ENCODE measurements at places on chromosomes 16 and 17.

GRCh38 chr16:30458561-30459394 lies 13.1 kb upstream of the SEPHS2 start:
- no peak for DNase-seq

DNA sequence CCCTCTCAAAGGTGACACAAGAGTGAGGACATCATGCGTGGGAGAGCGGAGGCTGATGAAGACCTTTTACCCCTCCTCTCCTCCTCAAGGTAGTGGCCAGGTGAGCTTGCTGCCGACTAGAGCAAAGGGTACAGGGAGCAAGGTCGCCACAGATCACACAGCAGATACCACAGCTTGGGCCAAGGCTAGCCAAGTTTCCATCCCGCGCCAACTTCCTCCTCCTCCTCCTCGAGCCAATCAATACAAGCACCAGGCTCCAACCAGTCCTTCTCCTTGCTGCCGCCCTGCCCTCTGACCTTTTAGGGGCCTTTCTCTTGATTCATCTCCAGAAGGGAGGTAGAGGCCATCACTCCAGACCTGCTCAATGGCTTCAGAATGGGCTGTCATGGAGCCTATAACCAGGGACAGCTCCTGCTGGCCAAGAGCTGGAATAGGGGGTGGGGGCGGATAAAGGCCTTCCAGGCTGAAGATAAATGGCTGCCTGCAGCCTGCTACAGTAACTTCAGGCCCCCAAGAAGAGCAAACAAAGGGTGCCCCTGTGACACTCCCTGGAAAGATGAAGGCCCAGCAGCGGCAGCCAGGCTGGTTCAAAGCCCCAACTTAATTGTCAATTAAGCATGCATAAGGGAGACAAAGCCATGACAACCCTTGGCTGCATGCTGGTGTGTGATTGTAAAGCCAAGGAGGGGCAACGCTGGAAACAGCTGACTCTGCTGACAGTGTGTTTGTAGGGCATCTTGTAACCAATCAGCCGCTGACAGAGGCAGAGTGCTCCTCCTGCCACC lies 17.8 kb downstream of the HNF1B start:
- no peak for DNase-seq

DNA sequence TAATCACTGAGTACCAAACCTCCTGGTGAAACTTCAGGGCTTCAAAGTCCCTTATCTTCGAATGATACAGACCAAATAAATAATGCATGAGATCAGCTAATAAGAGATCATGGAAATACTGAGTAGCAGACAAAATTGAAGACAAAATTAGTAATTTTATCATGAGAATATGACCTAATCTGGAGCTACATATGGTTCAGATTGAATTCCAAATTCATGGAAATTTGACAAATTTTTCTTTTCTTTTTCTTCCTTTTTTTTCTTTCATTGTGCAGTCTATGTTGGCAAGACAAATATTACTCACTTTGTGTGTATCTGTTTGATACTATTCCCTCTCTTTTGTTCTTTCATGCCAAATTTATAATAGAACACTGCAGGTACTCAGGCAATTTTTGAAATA lies 218.1 kb upstream of the KCNJ16 start:
- peak; percentile 3 for DNase-seq

- no peak for DNase-seq
Measured at GRCh38 chr16:1732071-1732470, 26.1 kb downstream of the MAPK8IP3 start.

- no peak for DNase-seq
Measured at GRCh38 chr17:12644623-12645022, 21.1 kb upstream of the MYOCD start.

- no peak for DNase-seq
Measured at GRCh38 chr17:39147221-39148185, 3.9 kb downstream of the PLXDC1 start.

GRCh38 chr16:3625911-3626732 lies 14.7 kb upstream of the SLX4 start:
- DNase-seq, result peak; percentile 55

DNA sequence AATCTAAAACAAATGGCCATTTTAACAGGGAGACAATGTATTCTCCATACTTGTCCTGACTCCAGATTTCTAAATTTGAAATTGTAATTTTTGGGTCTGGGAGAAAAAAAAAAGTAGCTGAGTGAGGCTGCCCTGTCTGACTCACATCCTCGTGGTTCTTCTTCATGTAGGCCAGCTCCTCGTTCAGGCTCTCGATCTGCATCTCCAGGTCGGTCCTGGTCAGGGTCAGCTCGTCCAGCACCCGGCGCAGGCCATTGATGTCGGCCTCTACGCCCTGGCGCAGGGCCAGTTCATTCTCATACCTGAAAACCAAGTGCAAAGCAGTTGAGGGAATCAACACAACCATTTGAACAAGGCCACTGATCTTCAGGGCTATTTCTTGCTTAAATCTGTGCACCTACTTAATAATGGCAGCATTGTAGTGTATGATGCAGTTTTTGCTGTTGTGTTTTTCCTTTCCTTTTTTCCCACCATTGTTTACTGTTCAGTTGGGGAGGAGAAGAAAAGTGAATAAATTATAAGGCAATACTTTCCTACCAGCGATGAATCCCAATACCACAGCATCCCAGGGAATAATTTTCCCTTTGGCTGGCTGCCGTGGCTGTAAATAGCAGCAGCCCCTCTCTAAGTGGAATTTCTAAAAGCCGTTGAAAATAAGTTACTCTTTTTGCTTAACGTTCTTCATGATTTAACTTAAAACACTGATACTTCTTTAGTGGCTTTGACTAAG lies 2.2 kb downstream of the KRT12 start:
- no peak for DNase-seq

- peak; percentile 25 for DNase-seq
Measured at GRCh38 chr16:64455275-64455674, 666.6 kb downstream of the CDH11 start.

DNA sequence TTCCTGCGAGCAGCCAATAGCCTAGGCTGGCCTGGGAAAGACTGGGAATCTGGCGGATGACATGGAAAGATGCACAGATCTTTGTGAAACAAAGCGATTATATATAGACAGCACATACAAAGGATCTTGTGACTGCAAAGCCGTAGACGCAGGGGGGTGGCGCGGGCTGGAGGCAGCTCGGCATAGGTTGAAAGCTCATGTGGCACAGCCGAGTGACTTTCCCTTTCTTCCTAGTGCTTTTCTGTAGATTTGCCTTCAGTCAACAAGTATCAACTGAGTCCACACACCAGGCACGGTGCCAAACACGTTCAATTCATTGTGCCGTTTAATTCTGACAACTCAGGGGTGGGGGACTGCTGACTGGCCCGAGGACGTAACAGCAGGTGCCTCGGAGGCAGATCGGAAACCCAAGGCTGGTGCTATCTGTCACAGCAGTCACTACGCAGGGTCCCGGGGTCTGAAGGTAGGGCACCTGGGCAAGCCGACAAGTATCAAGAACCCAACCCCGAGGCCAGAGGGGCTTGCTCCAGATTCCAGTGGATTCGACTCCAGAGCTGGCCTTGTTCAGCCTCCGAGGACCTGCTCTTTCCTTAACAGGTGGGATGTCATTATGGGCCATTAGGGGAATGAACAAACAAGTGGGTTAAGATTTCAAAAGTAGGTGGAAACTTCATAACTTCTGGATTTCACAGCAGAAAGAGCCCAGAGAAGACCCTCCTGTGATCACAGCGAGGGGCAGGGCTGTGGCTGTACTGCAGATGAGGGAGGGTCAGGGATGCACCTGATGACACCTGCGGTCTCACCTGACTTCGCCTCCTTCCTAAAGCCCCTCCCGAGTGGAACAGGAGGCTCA lies 5.9 kb downstream of the PAM16 start:
- DNase-seq, result peak; percentile 76

GRCh38 chr16:73371584-73372319 lies 323.8 kb upstream of the ZFHX3 start:
- DNase-seq, result no peak

DNA sequence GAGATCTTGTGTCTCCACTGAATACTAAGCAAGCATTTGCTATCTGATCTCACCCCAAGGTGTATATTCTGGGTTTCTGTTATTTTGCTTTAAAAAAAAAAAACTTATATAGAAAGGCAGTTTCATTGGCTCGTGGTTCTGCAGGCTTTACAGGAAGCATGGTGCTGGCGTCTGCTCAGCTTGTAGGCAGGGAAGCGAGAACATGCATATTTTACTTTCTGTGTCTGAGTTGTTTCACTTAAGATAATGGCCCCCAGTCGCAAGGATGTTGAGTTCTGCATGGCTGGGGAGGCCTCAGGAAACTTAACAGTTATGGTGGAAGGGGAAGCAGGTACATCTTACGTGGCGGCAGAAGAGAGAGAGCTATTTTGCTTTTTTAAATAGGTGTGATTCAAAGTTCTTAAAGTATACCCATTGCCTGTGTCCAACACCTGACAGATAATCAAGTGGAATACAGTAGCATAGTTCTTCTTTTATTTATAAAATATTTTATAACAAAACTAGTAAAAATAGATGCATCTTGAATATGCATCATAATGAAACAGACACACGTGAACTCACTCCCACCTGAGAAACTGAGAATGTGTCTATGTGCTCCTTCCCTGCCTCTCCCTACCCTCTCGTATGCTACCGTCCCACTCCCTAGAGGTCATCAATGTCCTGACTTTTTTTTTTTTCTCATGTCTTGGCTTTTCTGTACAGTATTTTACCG lies 15.4 kb upstream of the ARHGAP17 start:
- DNase-seq, result no peak

DNA sequence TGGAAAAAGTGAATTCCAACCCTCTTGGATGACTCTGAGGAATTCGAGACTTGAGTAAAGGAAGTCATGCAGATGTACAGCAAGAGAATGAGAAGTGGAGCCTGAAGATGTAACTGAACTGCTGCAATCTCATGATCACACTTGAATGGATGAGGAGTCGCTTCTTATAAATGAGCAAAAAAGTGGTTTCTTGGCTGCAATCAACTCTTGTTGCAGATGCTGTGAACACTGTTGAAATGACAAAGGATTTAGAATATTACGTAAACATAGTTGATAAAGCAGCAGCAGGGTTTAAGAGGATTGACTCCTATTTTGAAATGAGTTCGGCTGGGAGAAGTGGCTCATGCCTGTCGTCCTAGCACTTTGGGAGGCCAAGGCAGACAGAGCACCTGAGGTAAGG lies 25.5 kb downstream of the ASPA start:
- DNase-seq, result no peak

DNA sequence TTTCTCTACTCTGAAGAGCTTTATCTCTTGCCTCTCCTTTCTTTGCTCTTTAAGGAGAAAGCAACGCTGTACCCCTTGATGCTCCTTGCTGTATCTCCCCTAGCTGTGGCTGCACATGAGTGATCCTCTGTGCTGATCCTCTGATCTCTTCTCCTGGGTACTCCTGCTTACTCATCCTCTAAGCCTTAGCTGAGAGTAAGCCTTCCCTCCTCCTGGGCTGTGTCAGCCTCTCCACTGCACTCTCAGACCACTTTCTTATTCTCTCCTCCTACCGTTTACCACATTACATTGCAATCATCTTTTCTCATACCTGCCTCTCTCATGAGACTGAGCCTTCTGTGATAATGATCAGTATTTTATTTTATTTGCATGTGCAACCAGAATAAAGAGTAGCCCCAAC lies 25.1 kb downstream of the SOX9 start:
- no peak for DNase-seq

DNA sequence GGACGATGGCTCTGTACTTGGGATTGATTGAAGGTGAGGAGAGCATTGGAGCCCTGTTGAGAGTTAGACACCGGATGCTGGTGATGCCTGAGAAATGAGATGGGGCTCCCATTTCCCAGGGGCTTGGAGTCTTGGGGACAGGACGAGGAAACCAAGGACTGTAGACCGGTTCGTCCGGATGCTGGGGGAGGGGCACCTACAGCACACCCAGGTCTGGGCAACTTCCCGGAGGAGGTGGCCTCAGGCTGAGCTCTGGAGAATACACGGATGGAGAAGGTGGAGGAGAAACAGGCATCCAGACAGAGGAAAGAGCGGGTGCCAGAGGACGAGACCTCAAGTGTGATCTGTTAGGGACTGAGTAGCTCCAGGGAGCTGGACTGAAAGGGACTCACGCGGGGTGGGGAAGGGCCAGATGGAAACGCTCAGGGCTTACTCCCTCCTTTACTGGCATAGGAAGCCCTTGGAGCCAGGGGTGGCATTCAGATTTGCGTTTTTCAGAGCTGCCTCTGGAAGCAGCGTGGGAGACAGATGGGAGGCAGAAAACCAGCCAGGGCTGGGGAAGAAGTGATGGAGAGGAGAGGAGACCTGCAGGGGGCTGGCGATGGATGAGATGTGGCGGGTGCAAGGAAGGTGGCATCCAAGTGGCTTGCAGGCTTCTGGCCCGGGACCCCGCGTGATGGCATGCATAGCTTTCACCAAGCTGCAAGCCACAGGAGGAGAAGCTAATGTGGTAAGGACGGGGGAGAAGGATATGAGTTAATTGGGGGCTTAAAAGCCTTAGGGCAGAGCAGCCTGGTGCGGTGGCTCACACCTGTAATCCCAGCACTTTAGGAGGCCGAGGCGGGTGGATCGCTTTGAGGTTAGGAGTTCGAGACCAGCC lies 8.3 kb downstream of the C1QTNF1 start:
- no peak for DNase-seq

- DNase-seq, result peak; percentile 17
Measured at GRCh38 chr16:11211061-11211976, 44.7 kb downstream of the SOCS1 start.

DNA sequence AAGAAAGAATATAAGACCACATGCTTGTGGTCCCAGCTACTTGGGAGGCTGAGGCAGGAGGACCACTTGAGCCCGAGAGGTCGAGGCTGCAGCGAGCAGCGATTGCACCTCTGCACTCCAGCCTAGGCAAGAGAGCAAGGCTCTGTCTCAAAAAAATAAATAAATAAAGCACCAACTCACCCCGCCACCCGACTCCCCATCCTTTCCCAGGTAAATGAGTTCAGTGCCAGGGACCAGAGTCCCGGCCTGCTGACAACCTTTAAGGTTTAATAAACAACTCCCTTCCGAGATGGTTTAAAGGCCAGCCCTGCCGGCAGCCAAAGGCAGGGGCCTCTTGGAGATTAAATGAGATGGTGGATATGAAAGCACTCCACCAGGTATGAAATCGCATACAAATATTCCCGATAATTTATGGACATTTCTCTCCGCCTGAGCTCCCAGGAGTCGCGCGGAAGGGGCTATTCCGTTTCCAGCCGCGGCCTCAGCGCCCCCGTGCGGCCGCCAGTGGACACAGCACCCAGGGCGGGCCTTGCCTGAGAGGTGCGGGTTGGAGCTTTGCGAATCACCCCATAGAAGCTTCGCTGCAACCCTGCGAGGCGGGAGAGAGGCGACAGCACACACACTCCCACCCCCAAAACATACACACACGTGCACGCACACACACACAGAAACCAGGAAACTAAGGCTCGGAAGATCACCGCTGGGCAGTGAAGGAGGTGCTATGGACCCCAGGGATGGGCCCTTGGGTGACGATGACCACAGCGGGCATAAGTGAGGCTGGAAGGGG lies 4.0 kb upstream of the RPL38 start:
- DNase-seq, result peak; percentile 85

- DNase-seq, result no peak
Measured at GRCh38 chr17:2027528-2028233, 2.3 kb upstream of the DPH1 start.

- DNase-seq, result peak; percentile 21
Measured at GRCh38 chr16:4339909-4340308, 11.2 kb downstream of the PAM16 start.

GRCh38 chr17:80803451-80804428 lies 187.9 kb upstream of the CHMP6 start:
- DNase-seq, result no peak

Measured in DMS53 (cell line).